Stimulated activated CD4-positive, alpha-beta T cell treated with anti-CD3 and anti-CD28 coated beads, Interleukin-2, amount 100 ng/mL, for 24 hours (primary cell): ENCODE measurements at places on chromosomes 2 and 18.

DNA sequence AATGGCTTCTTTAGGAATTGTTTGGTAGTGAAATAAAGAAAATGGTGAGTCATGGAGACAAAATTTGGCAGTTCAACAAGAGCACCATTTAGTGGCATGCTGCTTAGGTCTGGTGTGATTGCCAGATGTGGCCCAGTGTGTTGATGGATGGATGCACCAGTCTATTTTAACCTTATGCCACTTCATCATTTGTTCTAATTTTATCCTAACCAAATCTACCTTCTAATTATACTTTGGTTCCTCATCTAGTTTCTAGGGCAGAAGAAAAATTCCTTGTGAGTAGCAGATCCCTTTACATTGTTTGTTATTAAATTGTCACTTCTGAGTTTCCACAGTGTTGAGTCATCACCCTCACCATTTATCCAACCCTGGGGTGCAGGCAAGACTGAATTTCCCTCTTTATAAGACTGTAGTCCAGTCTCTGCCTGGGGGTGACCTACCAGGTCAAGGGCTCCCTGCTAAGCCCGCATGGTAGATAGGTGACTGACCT lies 32.5 kb downstream of the NABP1 start:
- no peak for DNase-seq

GRCh38 chr2:20622731-20623130 lies 28.2 kb downstream of the HS1BP3 start:
- DNase-seq: no peak

GRCh38 chr2:191158193-191158592 lies 7.4 kb upstream of the STAT4 start:
- no peak for DNase-seq

- no peak for DNase-seq
Observed at GRCh38 chr2:160199683-160200389, at the start of gene ITGB6. Gene ITGB6 (minus strand): TSS chr2:160200272. CDS start chr2:160200063, 209 bp downstream.

DNA sequence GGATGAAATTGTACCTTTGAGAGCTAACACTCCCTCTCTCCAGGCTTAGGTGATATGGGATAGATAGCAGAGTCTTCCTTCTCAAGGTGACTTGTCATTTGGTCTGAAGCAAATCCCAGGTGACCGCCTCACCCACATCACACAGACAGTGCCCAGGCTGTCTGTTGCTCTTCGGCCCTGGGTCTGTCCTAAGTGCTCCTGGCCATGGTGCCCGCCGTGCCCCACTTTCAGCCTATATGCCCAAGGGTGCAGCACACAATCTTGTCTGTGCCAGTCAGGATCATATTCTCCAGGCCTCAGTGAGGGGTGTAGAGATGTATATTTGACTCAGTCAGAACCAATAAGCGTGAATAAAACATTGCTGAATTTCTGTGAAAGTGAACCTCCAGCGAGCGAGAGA lies 326.8 kb downstream of the DYSF start:
- no peak for DNase-seq

DNA sequence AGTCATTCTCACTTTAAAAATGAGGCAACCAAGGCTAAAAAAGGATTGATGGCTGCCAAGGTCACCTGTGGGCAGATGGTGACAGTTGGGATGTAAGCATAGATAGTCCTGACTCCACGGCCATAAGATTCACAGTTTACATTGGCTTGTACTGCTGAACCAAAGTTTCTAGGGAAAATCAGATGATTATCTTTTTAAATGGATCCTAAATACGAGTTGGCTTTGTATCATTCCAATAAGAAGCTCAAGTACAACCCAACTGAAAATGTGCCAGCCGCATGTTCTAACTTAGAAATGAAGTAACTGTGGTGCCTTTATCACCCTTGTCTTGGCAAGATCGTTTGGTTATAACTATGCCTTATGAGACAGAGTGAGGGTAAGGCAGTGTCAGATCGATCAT lies 27.6 kb downstream of the HK2 start:
- no peak for DNase-seq

- no peak for DNase-seq
Observed at GRCh38 chr2:198756166-198756565, 701.6 kb downstream of the SATB2 start.

DNA sequence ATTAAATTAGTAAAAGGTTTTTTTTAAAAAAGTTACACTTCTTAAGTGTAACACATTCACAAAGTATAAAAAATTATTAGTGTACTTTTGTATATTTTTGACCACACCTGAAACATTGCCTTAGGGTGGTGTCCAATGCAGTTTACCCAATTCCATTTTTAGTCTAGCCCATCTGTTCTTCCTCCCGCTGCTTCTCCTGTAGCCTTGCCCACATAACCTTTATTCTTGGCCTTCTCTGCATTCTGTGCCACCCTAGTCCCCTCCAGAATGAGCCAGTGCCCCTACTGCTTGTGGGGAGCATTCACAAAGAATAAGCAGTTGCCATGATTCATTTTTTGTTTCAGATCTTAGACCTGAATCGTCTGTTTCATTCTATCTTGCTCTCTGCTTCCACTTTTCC lies 78.4 kb upstream of the MYT1L start:
- DNase-seq: no peak

GRCh38 chr18:51666763-51667191 lies 469.3 kb upstream of the MEX3C start:
- no peak for DNase-seq

- no peak for DNase-seq
Observed at GRCh38 chr2:106976548-106976947, 90.6 kb upstream of the ST6GAL2 start.

DNA sequence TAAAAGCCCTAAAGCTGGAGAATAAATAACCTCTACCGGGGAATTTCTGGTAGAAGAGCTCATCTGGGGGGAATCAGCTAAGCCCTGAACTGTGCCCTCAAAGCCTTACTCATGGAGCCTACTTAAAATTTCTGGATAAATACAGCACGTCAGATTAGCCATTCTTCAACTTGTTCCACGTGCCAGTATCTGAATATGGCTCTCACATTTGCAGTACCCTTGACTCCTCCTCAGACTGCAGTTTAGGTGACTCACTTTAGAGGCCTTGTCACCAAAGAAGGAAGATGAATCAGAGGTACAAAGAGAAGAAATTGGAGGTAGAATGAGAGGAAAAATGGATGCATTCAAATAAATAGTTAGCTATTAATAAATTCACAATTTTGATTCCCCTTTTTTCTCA lies 34.6 kb upstream of the POTEC start:
- DNase-seq: no peak

DNA sequence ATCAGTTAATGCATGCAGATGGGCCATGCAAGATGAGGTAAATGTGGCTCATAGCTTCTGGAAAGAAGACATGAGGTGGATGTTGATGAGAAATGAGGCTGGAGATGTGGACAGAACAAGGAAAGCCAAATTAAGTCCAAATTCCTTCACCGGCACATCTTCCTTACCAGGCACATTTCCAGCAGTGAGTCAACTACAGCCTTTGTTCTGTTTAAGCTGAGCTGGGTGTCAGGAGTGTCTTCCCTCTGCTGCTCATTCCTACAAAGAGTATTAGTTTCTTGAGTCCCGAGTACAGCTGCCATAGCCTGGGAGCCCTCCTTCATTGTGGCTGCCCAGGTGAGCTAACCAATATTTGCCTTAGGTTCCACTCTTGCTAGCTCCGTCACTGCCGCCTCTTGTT lies 945.0 kb downstream of the SLC4A3 start:
- DNase-seq: no peak

DNA sequence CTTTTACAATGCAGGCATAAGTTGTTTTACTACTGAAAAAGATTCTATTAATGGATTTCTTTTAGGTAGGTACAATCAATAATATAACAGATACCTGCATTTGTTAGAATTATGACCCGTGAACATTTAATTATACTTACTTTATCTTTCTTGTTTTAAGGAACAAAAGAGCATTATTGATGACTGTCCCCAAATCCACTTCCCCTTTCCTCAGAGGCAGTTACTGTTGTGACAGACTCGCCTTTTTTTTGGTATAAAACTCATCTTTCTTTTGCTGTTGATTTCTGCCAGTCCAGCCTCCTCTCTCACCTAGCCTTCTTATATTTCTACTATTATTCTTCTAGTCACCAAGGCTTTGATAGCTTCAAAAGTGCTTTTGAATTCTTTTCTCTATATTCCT lies 12.1 kb downstream of the ACTR3 start:
- DNase-seq: no peak

DNA sequence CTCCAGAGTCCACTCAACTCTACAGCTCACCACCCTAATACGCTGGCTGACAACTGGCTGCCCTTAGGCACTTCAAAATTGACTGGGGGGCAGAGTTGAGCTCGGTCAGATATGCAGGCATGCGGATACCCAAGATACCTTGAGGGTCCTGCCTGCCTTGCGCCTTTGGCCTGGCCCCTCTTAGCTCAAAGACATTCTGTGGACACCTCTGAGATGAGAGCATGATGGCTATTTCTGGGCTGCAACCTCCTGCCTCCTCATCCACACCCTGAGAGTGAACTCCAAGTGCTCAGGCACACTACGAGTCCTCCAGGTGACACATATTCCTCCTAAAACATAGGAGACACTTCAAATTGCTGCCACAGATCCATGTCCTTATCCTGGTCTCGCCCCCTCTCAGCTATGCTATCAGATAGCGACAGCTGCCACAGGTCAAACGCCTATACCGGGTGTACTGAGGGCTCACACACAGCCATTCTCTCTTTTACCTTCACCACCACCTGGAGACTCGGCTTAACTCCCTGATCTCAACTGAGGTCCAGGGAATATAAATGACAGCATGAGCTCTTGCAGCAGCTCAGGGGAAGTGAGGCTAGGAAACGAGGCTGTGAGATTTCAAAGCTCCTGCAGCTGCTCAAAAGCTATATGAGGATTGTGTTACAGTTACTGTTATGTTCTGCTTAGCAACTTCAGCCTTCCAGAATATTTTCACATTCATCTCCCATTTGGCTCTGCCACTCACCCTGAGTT lies 60.5 kb upstream of the TEX51 start:
- peak; percentile 6 for DNase-seq

- DNase-seq: no peak
Observed at GRCh38 chr2:139805441-139805840, 1025.3 kb upstream of the NXPH2 start.

DNA sequence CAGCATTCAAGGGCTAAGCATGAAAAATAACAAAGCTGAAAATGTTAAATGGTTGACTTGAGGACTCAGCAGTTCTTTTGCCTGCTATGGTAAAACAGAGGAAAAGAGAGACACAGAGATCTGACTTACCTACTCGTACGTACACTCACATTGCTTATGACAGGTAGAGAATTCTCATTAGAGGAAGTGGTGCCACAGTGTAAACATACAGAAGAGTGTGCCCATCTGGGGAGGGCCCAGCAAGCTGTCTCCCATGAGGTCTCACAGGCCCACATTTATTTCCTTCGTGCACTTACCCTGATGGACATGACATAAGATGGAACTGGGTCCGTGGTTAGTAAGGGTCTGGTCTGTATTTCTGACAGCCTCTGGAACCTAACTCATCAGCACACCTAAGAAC lies 729.1 kb downstream of the BCL11A start:
- DNase-seq: no peak

- no peak for DNase-seq
Observed at GRCh38 chr2:196840171-196840570, 31.0 kb upstream of the C2orf66 start.

DNA sequence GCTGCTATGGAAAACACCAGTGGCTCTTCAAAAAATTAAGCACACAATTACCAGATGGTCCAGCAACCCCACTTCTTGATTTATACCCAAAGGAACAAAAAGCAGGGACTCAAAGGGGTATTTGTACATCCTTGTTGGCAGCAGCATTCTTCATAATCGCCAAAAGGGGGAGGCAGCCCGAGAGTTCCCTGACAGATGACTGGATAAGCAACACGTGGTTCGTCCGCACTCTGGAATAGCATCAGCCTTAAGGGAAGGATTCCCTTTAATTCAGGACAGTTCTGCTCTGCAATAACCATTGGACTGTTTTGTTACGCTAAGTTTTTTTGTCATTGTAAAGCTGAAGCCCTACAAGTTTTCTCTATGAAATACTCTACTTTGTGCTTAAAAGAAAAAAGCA lies 76.7 kb upstream of the TWIST2 start:
- DNase-seq: no peak

DNA sequence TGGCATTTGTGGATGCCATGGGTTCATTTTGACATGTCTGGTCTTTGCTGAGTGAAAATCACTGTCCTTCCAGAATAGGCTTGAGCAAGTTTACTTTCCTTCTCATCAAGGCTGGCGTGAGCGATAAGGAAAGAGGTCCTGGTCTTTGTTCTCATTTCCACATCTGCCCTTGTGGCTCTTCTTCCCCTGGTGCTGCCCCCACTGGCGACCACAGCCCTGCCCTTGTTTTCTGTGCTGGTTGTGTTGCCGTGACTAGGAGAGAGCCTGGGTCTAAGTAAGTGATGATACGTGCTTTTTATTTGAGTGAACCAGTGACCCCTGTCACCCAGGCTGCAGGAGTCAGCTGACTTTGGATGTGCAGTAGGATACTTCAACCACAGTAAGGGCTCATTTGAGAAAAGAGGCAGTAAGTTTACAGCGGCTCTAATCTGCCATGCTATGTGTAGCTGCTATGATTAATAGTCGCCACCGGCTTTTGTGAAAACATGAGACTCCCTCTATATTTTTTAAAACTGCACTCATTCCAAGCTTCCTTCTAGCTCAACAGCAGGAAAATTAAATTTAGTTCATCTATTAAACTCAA lies 441.7 kb downstream of the RNF144A start:
- DNase-seq: no peak

DNA sequence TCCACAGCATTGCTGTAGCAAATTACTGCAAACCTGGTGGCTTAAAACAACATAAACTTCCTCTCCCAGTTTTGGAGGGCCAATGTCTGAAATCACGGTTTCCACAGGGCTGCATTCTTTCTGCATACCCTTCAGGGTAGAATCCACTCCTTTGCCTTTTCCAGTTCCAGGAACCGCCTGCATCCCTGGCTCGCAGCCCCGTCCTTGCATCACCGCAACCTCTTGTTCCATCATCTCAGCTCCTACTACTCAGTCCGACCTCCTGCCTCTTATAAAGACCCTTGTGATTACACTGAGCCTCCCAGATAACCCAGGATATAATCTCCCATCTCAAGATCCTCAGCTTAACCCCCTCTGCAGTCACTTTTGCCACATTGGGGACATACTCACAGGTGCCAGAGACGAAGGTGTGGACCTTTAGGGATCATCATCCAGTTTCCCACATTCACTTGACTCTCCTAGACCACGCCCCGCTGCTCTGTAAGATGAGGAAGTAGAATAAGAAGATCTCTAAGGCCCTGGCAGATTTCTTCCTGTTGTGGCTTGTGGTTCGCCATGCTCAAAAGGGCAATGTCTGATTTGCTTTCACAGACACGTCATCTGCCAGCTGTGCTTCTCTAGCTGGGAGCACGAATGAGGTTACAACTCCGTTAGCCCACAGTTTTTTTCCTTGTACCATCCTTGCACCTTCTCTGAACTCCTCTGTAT lies 103.6 kb upstream of the AGAP1 start:
- DNase-seq: peak; percentile 45

DNA sequence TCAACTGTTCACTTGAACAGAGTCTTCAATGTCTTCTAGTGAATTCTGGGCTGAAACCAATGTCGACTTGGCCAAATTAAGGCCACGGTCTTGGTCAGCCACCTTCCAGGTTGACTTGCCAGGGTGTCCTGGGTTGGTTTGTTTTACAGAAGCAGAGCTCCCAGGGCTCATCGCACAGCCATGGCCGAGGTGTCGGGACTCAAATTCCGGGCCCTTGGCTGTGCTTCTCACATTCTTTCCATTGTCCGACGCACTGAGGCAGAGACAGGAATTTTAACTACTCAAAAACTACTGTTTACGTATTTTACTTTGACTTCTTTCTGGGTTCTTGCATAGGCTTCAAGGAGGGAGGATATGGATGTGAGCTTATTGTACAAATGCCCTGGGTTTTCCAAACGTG lies 51.7 kb downstream of the HPCAL1 start:
- DNase-seq: no peak
